ENCODE measurements at places on chromosomes 11 and 22. TPM values are rescaled to one million over a fixed set of nuclear protein-coding genes. Genes with fewer than 3 reads are reported as not detected.
A peak's percentile ranks its signal among the peaks of the same experiment; 100 is the strongest.

DNA sequence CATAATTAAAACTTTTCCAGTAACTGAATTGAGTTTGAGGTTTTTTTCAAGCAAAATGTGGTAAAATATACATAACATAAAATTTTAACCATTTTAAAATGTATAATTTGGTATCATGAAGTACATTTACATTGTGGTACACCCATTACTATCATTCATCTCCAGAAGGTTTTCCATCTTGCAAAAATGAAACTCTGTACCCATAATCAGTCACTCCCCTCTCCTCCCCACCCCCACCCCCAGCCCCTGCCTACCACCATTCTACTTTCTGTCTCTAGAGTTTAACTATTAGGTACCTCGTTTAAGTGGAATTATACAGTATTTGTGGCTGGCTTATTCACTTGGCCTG lies 63.7 kb downstream of the MICAL2 start:
- H3K4me1 ChIP-seq: peaks cover 56% of the 10 kb centered on the region
- no peak overlapping the region for H3K27ac ChIP-seq
- no peaks in the 10 kb centered on the region for H3K27me3 ChIP-seq

OR51B5 gene
- total RNA-seq: not detected

GRCh38 chr11:59291228-59291627 lies 67.5 kb upstream of the OR5AN1 start:
- no peaks in the 10 kb centered on the region for H3K36me3 ChIP-seq
- no peak for DNase-seq
- peaks cover 32% of the 10 kb centered on the region for H3K27me3 ChIP-seq
- no peak overlapping the region for H3K4me3 ChIP-seq
- H3K4me1 ChIP-seq: peaks cover 19% of the 10 kb centered on the region

- peak; percentile 10 for DNase-seq
- H3K4me3 ChIP-seq: peak overlapping the region; percentile 2
- H3K27ac ChIP-seq: peak overlapping the region; percentile 34
- H3K4me1 ChIP-seq: peaks cover 80% of the 10 kb centered on the region
- peaks cover 9% of the 10 kb centered on the region for H3K36me3 ChIP-seq
Measured at GRCh38 chr11:102469196-102469821, 16.7 kb upstream of the TMEM123 start.

GRCh38 chr22:41899110-41899509 lies 15.8 kb downstream of the SHISA8 start:
- peaks cover 88% of the 10 kb centered on the region for H3K36me3 ChIP-seq
- no peaks in the 10 kb centered on the region for H3K4me1 ChIP-seq
- no peak for DNase-seq
- H3K27ac ChIP-seq: no peak overlapping the region
- H3K4me3 ChIP-seq: no peak overlapping the region

- no peak for DNase-seq
- H3K4me1 ChIP-seq: no peaks in the 10 kb centered on the region
- no peak overlapping the region for H3K27ac ChIP-seq
- no peak overlapping the region for H3K4me3 ChIP-seq
- H3K36me3 ChIP-seq: no peaks in the 10 kb centered on the region
Measured at GRCh38 chr22:32830473-32830872, 29.0 kb downstream of the TIMP3 start.

APOA4 gene
- not detected for total RNA-seq

- no peak within 1 kb of the TSS for H3K27ac ChIP-seq
- no peak for DNase-seq
- no peak within 1 kb of the TSS for H3K4me3 ChIP-seq
- peaks cover 4% of the 10 kb centered on the region for H3K36me3 ChIP-seq
- peaks cover 92% of the 10 kb centered on the region for H3K27me3 ChIP-seq
Measured at GRCh38 chr11:44047931-44048431, at the start of gene ACCSL. Gene ACCSL (plus strand): TSS chr11:44047981. CDS start chr11:44048037, 56 bp downstream.

DNA sequence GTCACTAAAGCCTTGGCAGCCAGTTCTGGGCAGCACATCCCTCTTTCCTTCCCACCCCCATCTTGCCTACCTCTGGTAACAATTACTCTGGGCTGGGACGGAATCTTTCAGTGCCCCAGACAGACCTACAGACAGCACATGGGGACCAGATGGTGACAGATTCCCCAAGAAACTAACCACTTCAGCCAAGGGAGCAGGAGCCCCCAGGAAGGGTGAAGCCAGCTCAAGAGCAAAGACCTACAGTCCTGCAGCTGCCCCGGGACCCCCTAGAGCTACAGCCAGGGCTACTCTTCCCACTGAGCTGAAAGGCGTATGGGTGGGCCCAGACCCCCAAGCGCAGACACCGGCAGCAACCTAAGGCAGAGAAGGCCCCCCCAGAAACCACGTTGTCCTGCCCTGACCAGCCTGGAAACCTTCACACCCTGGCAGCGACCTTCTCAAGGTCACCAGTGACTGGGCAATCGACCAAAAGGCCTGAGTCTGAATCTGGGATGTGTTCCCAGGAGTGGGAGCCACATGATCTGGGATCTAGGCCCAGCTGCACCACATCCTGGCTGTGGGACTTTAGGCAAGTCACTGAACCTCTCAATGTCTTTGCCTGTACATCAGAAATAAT lies 65.8 kb downstream of the LRRC32 start:
- no peaks in the 10 kb centered on the region for H3K4me1 ChIP-seq
- no peak overlapping the region for H3K4me3 ChIP-seq
- no peak overlapping the region for H3K27ac ChIP-seq

DNA sequence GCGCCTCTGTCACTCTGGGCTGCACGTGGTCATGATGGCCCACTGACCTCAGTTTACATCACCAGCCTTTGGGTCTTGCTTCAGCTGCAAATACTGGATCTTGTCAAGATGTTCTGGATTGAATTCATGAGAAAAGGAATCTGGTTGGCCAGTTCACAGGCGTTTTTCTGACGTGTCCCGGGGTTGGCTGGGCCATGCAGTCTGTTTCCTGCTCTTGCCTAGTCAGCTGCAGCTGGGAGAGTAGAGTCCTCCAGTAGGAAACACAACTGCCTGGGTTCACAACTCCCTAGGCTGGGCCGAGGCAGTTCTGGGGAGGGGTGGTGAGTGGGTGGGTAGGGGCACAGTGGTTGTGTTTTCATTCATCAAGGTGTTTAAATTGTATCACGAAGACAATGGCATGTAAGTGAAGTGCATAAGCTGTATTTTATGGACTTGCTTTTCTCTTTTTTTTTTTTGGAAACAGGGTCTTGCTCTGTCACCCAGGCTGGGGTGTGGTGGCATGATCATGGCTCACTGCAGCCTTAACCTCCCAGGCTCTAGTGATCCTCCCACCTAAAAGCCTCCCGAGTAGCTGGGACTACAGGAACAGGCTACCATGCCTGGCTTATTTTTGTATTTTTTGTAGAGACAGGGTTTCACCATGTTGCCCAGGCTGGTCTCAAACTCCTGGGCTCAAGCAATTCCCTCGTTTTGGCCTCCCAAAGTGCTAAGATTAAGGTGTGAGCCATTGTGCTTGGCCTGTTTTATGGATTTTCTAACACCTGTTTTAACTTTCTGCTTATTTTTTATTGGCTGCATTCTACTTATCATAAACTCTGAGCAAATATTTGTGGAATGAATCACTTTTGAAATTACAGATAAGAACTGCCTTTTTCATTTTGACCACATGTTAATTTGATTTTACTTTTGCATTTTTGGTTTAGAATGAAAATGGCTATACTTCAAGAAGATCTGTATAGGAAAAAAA lies 54.0 kb upstream of the PITPNB start:
- no peaks in the 10 kb centered on the region for H3K27me3 ChIP-seq
- H3K36me3 ChIP-seq: no peaks in the 10 kb centered on the region
- no peak overlapping the region for H3K4me3 ChIP-seq
- no peak for DNase-seq
- H3K4me1 ChIP-seq: peaks cover 25% of the 10 kb centered on the region

GRCh38 chr22:50238755-50239154 lies 6.1 kb downstream of the TUBGCP6 start:
- peaks cover 11% of the 10 kb centered on the region for H3K4me1 ChIP-seq
- no peak for DNase-seq
- H3K36me3 ChIP-seq: peaks cover 51% of the 10 kb centered on the region
- H3K27me3 ChIP-seq: no peaks in the 10 kb centered on the region
- no peak overlapping the region for H3K4me3 ChIP-seq
- no peak overlapping the region for H3K27ac ChIP-seq

MTFP1 gene
- total RNA-seq: 33.6 TPM

GRCh38 chr11:82556210-82556609 lies 177.5 kb downstream of the FAM181B start:
- H3K4me1 ChIP-seq: no peaks in the 10 kb centered on the region
- no peaks in the 10 kb centered on the region for H3K27me3 ChIP-seq
- H3K4me3 ChIP-seq: no peak overlapping the region
- DNase-seq: no peak
- H3K27ac ChIP-seq: no peak overlapping the region

DNA sequence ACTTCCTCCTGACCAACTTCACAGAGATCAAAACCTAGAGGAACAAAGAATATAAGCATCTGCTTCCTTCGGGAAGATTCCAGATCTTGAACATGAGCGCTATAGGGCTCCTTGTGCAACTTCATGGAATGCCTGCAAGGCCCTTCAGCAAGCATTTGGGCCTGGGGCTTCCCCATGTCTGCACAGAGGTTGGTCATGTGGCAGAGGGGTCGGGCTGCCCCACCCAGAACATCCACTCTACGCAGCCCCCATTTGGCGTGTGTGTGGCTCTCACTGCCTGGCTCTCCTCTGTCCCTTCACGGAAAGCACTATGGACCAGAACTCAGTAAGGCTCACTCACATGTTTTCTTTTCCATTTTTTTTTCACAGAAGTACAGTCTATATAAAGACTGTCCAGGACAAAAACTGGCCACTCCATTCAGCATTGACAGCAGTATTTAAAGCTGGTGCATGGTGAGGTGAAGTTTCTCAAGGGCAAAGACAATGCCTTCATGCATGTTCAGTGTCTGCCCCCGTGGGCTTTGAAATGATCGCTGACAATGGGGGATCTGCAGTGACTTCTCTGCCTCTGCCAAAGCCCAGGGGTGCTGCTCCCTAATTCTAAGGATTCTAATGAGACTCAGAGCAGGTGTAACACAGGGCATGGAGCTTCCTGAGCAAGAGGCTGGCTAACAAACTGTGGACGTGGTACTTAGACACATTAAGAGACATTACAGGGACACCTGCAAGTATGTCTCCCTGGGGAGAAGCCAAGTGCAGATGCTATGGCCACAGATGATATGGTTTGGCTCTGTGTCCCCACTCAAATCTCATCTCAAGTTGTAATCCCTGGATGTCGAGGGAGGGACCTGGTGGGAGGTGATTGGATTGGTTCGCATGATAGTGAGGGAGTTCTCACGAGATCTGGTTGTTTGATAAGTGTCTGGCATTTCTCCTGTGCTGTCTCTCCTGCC lies 66.5 kb upstream of the PITPNB start:
- H3K4me1 ChIP-seq: no peaks in the 10 kb centered on the region
- DNase-seq: no peak
- no peak overlapping the region for H3K27ac ChIP-seq
- H3K4me3 ChIP-seq: no peak overlapping the region

GRCh38 chr11:36407356-36407755 lies 102.7 kb downstream of the TRAF6 start:
- H3K4me1 ChIP-seq: no peaks in the 10 kb centered on the region
- DNase-seq: no peak
- peaks cover 29% of the 10 kb centered on the region for H3K27me3 ChIP-seq
- H3K36me3 ChIP-seq: no peaks in the 10 kb centered on the region
- no peak overlapping the region for H3K27ac ChIP-seq

- no peak for DNase-seq
- H3K4me3 ChIP-seq: no peak overlapping the region
- H3K27me3 ChIP-seq: peaks cover 17% of the 10 kb centered on the region
- H3K27ac ChIP-seq: no peak overlapping the region
- peaks cover 4% of the 10 kb centered on the region for H3K36me3 ChIP-seq
Measured at GRCh38 chr11:3089236-3090061, 32.2 kb upstream of the CARS1 start.

GRCh38 chr11:86219311-86220193 lies 25.0 kb upstream of the EED start:
- H3K27ac ChIP-seq: no peak overlapping the region
- H3K4me1 ChIP-seq: peaks cover 19% of the 10 kb centered on the region
- no peak for DNase-seq
- H3K36me3 ChIP-seq: no peaks in the 10 kb centered on the region

DNA sequence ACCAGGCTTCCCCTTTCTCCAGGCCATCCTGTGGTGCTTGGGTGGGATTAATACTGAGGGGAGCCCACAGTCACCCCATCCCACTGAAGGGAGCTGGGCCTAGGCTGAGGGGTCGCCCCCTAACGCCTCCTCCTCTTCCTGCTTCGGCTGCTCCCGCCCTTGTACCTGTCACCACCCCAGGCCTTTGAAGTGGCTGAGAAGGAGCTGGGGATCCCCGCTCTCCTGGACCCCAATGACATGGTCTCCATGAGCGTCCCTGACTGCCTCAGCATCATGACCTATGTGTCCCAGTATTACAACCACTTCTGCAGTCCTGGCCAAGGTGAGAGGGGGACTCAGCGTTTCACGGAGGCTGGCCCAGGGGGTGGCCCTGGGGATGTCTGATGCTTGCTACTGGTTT lies 6.1 kb downstream of the MICALL1 start:
- no peak for DNase-seq
- H3K36me3 ChIP-seq: peaks cover 61% of the 10 kb centered on the region
- no peak overlapping the region for H3K4me3 ChIP-seq
- H3K27ac ChIP-seq: no peak overlapping the region

DNA sequence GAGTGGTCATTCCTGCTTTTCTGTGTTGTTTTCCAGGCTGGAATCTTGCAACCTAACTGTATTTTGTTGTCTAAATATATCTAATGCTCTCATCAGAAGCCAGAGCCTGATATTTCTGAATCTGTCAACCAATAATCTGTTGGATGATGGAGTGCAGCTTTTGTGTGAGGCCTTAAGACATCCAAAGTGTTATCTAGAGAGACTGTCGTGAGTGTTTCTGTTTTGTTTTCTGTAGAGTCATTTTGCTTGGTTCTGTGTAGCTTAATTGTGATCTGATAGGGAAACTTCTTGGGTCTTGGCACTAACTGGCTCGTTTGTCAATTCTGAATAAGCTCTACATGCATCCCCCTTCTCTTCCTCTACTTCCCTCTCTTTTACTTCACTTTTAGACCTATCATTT lies 31.2 kb upstream of the RBMXL2 start:
- H3K27ac ChIP-seq: no peak overlapping the region
- no peak for DNase-seq
- H3K4me1 ChIP-seq: no peaks in the 10 kb centered on the region
- no peaks in the 10 kb centered on the region for H3K27me3 ChIP-seq
- no peak overlapping the region for H3K4me3 ChIP-seq

CRYBB1 gene
- not detected for total RNA-seq

KDM4F gene
- not detected for total RNA-seq
